Prostate gland (tissue), 2 donors: ENCODE measurements at places on chromosomes 4 and X.

- no peak for DNase-seq
These were observed 64.4 kb downstream of the STARD8 start for GRCh38 chrX:68711845-68712244.

- DNase-seq: no peak
These were observed 87.6 kb upstream of the EXOC1L start for GRCh38 chr4:55731959-55732358.

- DNase-seq: no peak
These were observed 108.1 kb downstream of the ATG4A start for GRCh38 chrX:108199691-108200090.

DNA sequence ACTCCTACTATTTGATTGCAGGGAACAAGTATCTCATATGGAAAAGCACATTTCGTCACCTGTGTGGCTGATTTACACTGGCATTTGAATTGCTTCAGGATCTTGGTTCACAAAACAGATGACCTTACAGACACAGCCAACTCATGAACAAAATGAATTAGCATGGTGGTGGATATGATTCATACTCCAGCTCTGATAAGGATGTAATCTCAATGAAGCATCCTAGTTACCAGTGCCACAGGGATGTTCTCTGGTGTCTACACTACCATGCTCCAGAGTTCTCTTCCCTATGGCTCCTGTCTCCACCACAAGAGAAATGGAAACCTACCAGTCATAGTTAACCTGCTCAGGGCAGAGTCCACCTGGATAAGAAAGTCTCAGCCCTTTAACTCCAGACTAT is 40.7 kb downstream of the TEC start:
- DNase-seq: no peak

- no peak for DNase-seq
These were observed 17.1 kb downstream of the RCHY1 start for GRCh38 chr4:75497133-75497532.

GRCh38 chrX:78693536-78693935 is 34.4 kb upstream of the RTL3 start:
- no peak for DNase-seq

GRCh38 chr4:81792521-81792920 is 320.8 kb upstream of the RASGEF1B start:
- no peak for DNase-seq

- no peak for DNase-seq
These were observed 91.5 kb upstream of the ZNF827 start for GRCh38 chr4:146029939-146030710.

DNA sequence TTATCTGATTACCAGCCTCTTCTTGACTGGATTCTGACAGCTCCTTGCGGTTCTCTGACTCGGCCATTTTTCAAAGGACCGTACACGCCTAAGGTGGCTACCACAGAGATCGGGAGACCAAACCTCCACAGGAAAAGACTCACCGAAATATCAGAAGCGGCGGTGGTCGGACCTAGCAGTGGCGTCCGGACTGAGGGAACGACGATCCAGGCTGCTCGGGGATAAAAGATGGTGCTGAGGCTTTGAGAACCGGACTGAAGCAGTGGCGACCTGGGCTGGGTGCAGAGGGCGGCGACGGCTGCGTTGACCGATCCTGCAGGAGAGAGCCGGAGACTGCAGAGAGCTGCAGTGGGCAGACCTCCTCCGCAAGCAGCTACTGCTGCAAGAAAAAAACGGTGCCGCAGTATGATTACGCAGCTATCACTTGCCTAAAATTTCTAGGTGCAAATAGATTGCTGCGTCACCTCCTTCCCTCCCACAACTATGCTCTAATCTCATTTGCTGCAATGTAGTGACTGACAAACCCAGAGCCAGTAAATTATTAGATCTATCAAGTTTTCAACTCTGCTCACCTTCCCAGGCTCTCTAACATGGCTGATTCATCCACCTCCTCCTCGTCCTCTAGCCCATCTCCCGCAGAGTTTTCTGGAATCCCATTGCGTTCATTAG is at the start of gene NAP1L2:
Gene NAP1L2, minus strand, starts transcription at position 426 of the 669 bp plus-strand sequence. Its CDS starts 359 bp downstream, at position 67.
- DNase-seq: peak; percentile 51

GRCh38 chr4:67884701-67885100 is 899 bp upstream of the TMPRSS11D start:
- DNase-seq: no peak

- no peak for DNase-seq
These were observed 910.4 kb downstream of the RAB28 start for GRCh38 chr4:12573716-12574115.

DNA sequence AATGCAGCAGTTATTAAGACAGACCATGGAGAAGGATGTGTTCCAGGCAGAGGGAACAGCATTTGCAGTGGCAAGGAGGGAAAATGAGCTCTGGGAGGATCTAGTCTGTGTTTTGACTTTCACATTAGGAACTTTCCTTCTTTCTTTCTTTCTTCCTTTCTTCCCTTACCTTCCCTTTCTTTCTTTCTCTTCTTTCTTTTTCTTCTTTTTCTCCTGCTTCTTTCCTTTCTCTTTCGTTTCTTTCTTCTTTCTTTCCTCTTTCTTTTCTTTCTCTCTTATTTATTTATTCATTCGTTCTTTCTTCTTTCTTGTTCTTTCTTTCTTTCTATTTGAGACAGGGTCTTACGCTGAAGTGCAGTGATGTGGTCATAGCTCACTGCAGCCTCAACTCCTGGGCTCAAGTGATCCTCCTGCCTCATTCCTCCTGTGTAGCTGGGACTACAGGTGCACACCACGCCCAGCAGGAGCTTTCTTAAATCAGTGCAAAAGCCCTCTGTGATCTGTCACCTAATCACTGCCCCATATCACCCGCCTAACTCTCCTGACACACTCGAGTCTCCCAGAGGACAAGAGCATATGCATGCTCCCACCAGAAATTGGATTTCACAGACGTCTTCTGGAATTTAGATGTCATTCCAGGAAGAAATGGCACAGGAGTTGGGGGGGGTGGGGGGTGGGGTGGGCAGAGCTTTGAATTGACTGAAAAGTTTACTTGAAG is 15.4 kb upstream of the SPATA4 start:
- DNase-seq: no peak

GRCh38 chrX:1403228-1403627 is 11.3 kb upstream of the SLC25A6 start:
- no peak for DNase-seq

- DNase-seq: no peak
These were observed at the start of gene ZFP92 for GRCh38 chrX:153411255-153411987. TSS of gene ZFP92 (plus strand) at chrX:153411472. CDS start at chrX:153418323, 6,851 bp downstream.

DNA sequence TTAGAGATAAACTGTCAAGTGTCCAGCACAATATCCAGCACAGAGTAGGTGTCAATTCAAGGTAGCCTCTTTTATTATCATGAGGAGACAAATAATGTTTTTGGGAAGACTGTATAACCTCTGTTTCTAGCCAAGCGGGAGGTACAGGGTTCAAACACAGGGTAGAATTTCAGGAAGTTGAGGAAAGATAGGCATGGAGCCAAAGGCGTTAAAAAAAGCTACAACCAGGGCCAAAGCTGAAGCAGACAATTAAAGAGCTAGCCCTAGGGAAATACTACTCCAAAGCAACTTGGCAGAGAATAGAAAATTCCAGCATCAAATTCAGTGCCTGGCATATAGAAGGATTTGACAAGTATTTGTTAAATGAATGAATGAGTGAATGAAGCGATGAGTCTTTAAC is 40.0 kb upstream of the CASK start:
- DNase-seq: no peak

GRCh38 chr4:143241892-143242291 is 57.2 kb downstream of the USP38 start:
- no peak for DNase-seq

- DNase-seq: no peak
These were observed 4.5 kb downstream of the DDX3X start for GRCh38 chrX:41338436-41338835.

- DNase-seq: no peak
These were observed 46.0 kb upstream of the SFRP2 start for GRCh38 chr4:153834901-153835300.

DNA sequence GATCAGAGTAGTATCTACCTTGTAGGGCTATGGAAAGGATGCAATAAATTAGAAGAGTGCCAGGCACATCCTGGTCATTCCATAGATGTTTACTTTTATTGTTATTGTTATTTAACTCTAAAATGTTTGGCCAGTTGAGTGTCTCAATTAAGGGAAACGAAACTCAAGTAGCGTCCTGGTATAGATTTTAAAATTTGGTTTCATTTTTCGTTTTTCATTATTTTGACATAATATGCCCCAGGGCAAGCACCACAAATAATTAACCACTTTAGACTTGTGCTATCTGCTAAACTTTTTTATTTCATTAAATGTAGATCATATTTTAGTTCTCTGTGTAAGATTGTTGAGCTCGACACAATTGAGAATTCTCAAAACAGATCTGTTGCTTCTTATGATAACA is 179.7 kb upstream of the PRPS2 start:
- no peak for DNase-seq

DNA sequence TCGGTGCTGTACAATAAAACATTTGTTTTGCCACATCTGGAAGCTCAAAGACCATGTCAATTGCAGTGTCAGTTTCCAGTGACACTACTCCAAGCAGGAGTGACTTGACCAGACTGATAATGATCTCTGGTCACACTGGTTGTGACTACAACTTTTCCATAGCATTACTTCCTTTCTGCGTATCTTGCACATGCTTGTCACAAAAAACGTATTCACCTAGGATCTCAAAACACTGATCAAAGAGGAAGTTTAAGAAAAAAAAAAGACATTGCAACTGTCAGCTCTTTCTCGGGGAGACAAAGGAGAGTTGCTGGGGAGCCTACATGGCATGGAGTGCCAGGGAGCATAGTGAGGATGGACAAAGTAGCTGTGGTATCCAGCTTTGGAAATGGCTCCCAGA is 60.6 kb downstream of the OPHN1 start:
- no peak for DNase-seq
